ENCODE measurements at places on chromosomes 11 and 22.

DNA sequence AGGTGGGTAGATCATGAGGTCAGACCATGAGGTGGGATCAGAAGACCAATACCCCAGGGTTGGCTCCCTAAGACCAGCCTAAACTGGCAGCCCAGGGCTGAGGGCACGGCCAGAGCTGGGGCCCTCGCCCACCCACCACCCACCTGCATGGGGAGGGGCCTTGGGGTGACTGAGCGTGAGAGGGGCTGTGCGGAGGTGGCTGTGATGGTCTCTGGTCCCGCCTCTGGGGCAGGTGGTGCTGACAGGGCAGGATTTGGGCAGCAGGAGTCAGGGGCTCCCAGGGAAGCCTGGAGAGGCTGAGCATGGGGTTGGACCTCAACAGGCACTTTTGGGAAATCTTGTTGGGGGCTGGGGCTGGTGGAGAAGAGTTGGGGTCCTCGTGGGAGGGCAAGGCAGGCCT is 39.8 kb upstream of the MUC5AC start:
- no peak for DNase-seq

- DNase-seq = no peak
Measured at GRCh38 chr22:26632422-26633155, 10.8 kb downstream of the CRYBA4 start.

- DNase-seq = peak; percentile 89
Measured at GRCh38 chr11:65040847-65041622, at the start of gene SAC3D1. TSS of gene SAC3D1 (plus strand) at chr11:65041210. CDS start at chr11:65041293, 83 bp downstream.

- no peak for DNase-seq
Measured at GRCh38 chr22:46172522-46173110, 22.3 kb downstream of the PPARA start.

DNA sequence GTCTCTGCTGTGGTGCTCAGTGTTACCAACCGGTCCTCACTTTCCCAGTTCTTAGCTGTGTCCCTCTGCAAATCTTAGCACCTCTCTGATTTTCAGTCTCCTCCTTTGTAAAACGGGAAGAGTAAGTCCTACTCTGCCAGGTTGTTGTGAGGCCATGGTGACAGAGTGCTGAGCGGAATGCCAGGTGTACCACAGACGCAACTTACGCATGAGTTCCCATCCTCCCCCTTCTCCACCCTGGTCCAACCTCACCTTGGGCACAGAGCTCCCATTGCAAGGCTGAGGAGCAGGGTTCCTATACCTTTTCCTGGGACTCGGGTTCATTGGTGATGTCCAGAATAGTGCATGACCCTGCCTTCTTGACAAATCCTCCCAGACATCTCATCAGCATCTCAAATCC is 7.3 kb upstream of the DDB2 start:
- DNase-seq = no peak

- DNase-seq = no peak
Measured at GRCh38 chr11:36750349-36750748, 152.3 kb upstream of the RAG2 start.

DNA sequence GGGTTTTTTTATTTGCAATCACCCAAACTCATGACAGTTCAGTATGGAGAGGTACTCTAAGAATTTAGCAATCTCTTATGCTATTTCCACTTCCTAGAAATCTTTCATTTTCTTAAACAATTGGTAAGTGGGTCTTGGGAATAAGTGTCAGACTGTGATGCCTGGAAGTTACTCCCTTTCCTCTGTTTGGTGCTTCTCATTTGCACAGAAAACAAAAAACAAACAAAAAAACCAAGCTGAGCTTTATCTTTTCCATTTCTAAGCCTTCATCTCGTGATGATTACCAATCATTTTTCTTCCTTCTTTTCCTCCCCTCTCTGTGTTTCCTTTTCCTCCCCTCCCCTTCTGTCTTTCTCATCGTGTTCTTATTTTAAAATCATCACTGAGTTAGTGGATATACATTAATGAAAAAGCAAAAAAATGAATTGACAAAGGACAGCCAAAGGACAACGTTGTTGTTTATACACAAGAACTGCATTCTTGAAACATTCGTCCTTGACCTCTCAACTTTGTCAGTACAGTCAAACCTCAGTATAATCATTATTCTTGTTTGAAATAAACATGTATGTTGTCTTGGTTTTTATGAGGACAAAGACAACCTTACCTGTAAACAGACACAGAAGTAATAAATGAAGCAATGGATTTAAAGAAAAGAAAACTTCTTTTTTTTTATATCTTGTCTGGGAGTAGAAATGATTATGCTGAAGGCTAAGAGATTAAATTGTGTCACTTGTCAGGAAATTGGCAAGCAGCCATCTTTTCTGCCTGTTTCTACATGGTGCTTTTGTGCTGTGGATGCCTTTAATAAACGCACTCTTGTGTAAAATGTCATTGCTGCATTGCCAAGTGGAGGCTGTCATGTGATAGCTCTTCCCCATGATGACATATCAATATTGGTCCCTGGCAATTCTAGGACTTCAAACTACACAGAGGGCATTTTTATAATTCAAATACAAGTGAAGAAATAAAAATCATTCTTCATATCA is 803.2 kb upstream of the CCDC90B start:
- no peak for DNase-seq

DNA sequence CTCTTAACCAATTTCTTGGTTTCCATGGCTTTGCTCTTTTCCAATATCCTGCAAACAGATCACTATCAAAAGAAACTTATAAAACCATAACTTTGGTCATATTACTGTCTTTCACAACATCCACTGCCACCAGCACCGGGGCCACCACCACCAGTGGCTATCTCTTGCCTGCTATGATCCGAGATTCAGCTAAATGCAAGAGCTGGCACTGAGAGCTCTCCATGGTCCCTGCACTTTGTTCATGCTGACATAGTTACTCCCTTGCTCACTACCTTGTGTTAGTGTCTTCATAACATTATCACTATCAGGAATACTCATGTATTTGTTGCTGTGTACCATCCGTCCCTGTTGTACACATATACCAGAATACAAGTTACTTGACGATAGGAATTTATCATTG is 299.0 kb downstream of the ETS1 start:
- no peak for DNase-seq

- no peak for DNase-seq
Measured at GRCh38 chr22:46869831-46870441, 107.5 kb downstream of the TBC1D22A start.

GRCh38 chr11:96464700-96465307 is 75.0 kb downstream of the JRKL start:
- DNase-seq = no peak

DNA sequence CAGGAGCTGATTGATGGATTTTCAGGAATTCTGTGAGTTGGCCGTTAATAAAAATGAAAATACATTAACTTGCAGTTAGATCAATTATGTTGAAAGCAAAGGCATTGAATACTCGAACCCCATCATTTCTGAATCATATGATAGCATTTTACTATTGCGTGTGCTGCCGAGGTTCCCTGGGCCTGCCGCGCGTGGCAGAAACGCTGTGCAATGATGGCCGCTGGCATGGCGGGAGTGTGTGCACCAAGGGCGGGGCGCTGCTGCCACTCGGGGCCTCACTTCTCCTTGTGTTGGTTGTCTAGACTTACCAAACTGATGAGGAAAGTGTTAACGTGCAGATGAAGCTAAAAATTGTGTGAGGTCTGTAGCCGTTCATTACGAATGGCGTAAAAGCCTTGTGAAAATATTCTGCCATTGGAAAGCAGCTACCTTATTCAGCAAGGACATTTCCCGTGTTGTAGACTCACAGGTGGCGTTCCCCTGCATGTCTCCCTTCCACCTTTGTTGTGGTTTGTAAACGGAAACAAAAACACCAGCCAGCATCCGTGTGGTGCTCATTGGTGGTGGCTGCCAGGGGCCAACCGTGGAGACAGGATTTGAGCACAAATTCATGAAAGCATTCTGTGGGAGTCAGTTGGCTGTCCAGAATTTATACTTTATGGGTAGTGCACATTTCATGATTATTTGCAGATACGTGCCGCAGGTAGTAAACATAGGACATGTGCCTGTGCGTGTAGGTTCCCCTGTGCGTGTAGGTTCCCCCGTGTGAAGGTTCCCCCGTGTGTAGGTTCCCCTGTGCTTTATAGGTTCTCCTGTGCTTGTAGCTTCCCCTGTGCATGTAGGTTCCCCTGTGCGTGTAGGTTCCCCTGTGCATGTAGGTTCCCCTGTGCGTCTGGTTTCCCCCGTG is 5.9 kb upstream of the GRAMD4 start:
- DNase-seq = peak; percentile 29

GRCh38 chr11:29227811-29228210 is 789.0 kb downstream of the KCNA4 start:
- DNase-seq = no peak

- no peak for DNase-seq
Measured at GRCh38 chr11:108734283-108734682, 69.4 kb downstream of the DDX10 start.

GRCh38 chr11:59582006-59582405 is 33.6 kb downstream of the OSBP start:
- DNase-seq = no peak

- DNase-seq = peak; percentile 43
Measured at GRCh38 chr22:24230911-24231656, 13.8 kb downstream of the GGT5 start.

- no peak for DNase-seq
Measured at GRCh38 chr11:131889760-131890581, 519.6 kb downstream of the NTM start.

DNA sequence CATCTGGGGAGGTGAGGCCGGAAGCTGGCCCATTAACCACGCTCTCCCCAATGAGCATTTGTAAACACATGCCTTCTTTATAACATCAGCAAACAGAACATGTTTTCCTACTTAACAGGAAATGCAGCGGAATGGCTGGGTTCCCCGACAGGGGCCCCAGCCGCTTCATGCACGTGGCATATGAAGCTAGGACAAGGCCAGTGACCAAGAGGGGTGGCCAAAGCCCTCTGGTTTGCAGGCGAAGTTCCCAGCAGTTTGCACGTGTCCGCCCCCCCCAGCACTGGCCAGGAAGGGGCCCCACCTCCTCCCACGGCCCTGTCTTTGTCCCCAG is 38.7 kb upstream of the LINC01488 start:
- DNase-seq = no peak

DNA sequence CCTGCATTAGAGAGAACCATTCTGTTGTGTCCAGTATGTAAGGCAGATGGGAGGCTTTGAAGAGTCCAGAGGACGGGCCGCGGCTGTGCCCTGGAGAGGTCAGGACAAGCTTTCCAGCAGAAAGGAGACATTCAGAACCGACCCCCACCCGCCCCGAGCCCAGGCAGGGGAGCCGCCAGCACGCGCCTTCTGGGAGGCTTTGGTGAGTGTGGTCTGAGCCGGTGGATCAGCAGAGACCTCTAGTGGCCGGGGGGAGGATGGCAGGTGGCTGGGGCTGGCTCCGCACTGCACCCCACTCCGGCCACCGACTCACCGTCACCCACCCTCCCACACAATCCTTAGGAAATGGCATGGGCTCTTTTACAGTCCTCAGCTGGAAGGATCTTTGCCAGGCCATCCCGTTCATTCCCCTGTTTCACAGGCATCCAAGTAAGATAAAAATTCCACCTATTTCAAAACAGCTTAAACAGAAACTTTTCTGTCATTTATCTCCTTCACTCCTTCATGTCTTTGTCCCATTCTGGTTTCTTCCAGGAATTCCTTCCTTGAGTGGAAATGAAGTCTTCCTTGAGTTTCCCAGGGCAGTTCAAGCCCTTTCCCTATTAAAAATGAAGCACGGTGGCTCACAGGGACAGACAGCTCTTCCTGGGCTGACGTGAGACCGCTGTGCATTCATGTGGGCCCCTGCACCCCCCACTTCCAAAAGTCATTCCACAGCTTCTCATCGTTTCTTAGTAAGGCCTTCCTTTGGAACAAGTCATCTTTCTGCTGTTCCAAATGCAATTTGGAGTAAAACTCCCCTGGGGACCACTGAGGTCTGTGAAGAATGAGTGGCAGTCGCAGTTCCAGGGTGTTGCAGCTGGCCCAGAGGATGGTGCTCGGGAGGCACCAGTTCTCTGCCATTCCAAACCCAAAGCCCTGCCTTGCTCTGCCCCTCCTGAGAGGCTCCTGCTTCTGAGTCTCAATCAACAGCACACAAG is 91.0 kb downstream of the FEZ1 start:
- peak; percentile 38 for DNase-seq

- DNase-seq = no peak
Measured at GRCh38 chr11:12430351-12430750, 53.0 kb downstream of the PARVA start.

- no peak for DNase-seq
Measured at GRCh38 chr22:38075105-38075825, 8.7 kb downstream of the SLC16A8 start.

- no peak for DNase-seq
Measured at GRCh38 chr11:12704049-12704448, 29.8 kb downstream of the TEAD1 start.

GRCh38 chr11:2175659-2176058 is 4.0 kb upstream of the TH start:
- no peak for DNase-seq

DNA sequence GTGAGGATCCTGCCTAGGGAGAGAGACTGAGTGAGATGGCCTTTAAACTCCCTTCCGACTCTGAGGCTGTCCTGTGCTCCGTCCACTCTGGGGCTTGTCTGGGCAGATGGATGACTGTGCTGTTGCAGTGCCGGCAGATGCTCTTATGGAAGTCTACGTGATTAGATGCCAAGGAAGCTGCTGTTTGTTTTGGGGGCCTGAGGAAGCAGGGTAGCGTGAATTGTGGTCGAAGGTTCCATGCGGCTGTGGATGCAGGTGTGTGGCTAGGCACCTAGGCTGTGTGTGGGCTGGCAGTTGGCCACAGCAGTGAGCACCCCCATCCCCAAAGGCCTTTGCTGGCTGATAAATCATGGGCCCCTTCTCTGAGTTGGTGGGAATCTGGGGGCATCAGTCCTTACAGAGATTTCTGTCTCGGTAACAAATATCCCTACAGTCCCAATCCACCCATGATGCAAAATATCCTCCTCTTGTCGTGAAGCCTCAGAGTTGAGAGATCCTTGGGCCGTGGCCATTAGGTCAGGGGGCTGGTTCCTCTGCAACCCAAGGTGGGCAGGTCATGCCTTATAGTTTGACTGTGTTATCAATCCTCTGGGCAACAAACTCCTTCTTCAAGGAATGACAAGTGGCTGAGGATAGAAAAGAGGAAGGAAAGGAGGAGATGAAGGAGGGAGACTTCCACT is 31.2 kb downstream of the AMPD3 start:
- DNase-seq = no peak

GRCh38 chr11:122154994-122155393 is 39.0 kb upstream of the BLID start:
- no peak for DNase-seq

Measured in stimulated activated CD8-positive, alpha-beta memory T cell treated with anti-CD3 and anti-CD28 coated beads, Interleukin-15, amount 100 ng/mL, for 48 hours (primary cell).